ENCODE measurements at places on chromosomes 5 and 9. TPM values are rescaled to one million over a fixed set of nuclear protein-coding genes. Genes with fewer than 3 reads are reported as not detected.

The DPP7 gene
- total RNA-seq, result 76.0 TPM

The ANKS6 gene
- 8.4 TPM for total RNA-seq

The TNC gene
- 0.54 TPM for total RNA-seq

The PCDHGB3 gene
- 3.1 TPM for total RNA-seq

The ANKRD31 gene
- total RNA-seq, result not detected
